ENCODE measurements at places on chromosomes 7 and 10. TPM values are rescaled to one million over a fixed set of nuclear protein-coding genes. Genes with fewer than 3 reads are reported as not detected.

The PTPN20 gene
- total RNA-seq: 0.34 TPM

The FEZF1 gene
- not detected for total RNA-seq

The CPA4 gene
- total RNA-seq: not detected

The CYP3A7 gene
- not detected for total RNA-seq

The CALML3 gene
- not detected for total RNA-seq

The NKX2-3 gene
- not detected for total RNA-seq

The ADCY1 gene
- total RNA-seq: not detected

The SFTPA2 gene
- not detected for total RNA-seq

The SLC16A12 gene
- not detected for total RNA-seq

The RBP4 gene
- not detected for total RNA-seq

The FGFBP3 gene
- 1.8 TPM for total RNA-seq

The KLF14 gene
- not detected for total RNA-seq

The TMEM248 gene
- 87.4 TPM for total RNA-seq

The PNPLA8 gene
- total RNA-seq: 67.1 TPM

The ADCK2 gene
- total RNA-seq: 12.7 TPM

The CUBN gene
- 3.1 TPM for total RNA-seq

The MYOF gene
- 0.81 TPM for total RNA-seq

The ACTL6B gene
- total RNA-seq: not detected

The ACSM6 gene
- not detected for total RNA-seq

The WNT2 gene
- total RNA-seq: not detected

The TMEM270 gene
- not detected for total RNA-seq

The RFC2 gene
- total RNA-seq: 9.5 TPM

The MYOZ1 gene
- not detected for total RNA-seq

The TAC1 gene
- not detected for total RNA-seq

The MUC12 gene
- total RNA-seq: not detected

The COL26A1 gene
- total RNA-seq: not detected

The TAS2R4 gene
- 0.50 TPM for total RNA-seq

The FFAR4 gene
- not detected for total RNA-seq

The TAS2R41 gene
- total RNA-seq: 0.99 TPM

The FAM131B gene
- 0.23 TPM for total RNA-seq

The COA1 gene
- total RNA-seq: 51.1 TPM

The MYH16 gene
- total RNA-seq: not detected

The CFAP69 gene
- 1.6 TPM for total RNA-seq

The CLDN15 gene
- 23.0 TPM for total RNA-seq

The SPDYE5 gene
- not detected for total RNA-seq

The C10orf105 gene
- total RNA-seq: 0.31 TPM

The NEURL1 gene
- 1.1 TPM for total RNA-seq

The ZCWPW1 gene
- 5.1 TPM for total RNA-seq

The PLCE1 gene
- total RNA-seq: 0.05 TPM

The EBLN1 gene
- total RNA-seq: not detected

The MSMB gene
- not detected for total RNA-seq

The MSS51 gene
- total RNA-seq: 2.2 TPM

The CARD11 gene
- total RNA-seq: 155 TPM

Data from T-helper 17 cell (primary cell).